ENCODE measurements at places on chromosomes 2 and 18.

- no peak for DNase-seq
Observed at GRCh38 chr2:217820904-217821303, 181.9 kb downstream of the TNS1 start.

DNA sequence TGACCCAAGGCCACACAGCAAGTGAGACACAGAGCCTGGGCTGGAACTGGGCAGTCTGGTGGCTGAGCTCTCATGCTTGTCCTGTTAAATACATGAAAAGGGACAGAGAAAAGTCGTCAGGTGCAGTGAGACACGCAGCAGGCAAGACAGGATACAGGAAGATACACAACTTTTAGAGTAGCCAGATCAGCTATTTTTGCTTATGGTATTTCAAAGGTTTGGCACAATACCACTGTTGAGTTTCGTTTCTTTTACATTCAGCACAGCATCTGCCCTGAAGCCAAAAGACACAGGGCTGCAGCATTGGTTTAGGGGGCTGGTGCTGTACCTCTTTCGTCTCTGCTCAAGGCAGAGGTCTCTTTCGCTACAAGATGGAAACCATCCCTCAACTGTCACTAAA is 14.0 kb downstream of the FHL2 start:
- no peak for DNase-seq

DNA sequence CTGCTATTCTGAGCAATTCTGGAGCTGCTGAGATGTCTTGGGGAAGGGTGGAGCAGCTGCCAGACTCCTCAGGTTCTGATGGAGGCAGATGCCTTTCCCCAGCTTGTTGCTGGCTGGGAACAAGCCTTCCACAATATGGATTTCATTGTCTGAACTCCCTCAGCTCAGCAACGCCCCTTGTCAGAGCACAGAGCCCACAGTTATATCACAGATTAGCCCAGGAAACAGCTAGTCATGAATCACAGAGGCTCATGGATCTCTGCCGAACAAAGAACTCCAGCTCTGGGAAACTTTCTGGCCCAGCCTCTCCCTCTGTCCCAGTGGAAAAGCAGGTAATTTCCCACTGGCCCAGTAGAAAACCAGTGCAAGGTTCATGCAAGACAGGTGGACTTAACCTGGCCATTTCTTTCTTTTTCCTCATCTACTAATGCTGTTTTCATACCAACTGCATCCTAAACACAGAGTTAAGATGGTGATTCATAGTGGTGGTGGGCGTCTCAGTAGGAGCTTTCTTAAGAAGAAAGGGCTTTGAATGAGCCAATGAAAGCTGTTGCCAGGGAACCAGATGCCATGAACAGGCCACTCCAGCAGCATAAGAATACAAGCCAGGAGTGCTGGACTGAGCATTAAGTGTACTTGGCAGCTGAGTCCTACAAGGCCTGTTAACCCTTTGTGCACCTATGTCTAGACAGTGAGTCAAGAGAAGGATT is 8.7 kb upstream of the KIAA2012 start:
- no peak for DNase-seq

GRCh38 chr2:32611366-32611765 is 16.5 kb upstream of the TTC27 start:
- DNase-seq = no peak

GRCh38 chr2:150909613-150910012 is 352.1 kb downstream of the RBM43 start:
- DNase-seq = no peak

GRCh38 chr2:222134654-222135053 is 164.1 kb downstream of the PAX3 start:
- no peak for DNase-seq

DNA sequence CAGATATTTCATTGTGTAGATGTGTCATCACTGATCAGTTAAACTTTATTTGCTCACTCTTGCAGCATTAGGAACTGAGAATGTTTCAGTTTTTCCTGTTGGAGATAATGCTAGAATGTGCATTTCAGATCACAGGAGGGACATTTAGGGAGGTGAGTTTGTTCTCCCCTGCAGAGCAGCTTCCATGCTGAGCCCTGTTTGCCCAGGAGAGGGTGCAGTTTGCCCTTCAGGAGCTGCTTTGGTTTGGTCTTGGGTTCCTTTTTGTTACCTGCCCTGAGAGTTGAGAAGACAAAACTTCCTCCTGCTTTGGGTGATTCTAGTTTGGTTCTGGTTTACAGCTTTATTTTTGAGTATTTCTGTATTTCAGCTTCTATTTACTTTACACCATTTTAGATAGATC is 49.9 kb downstream of the DGKD start:
- no peak for DNase-seq

GRCh38 chr2:15672961-15673918 is 81.6 kb downstream of the DDX1 start:
- no peak for DNase-seq

DNA sequence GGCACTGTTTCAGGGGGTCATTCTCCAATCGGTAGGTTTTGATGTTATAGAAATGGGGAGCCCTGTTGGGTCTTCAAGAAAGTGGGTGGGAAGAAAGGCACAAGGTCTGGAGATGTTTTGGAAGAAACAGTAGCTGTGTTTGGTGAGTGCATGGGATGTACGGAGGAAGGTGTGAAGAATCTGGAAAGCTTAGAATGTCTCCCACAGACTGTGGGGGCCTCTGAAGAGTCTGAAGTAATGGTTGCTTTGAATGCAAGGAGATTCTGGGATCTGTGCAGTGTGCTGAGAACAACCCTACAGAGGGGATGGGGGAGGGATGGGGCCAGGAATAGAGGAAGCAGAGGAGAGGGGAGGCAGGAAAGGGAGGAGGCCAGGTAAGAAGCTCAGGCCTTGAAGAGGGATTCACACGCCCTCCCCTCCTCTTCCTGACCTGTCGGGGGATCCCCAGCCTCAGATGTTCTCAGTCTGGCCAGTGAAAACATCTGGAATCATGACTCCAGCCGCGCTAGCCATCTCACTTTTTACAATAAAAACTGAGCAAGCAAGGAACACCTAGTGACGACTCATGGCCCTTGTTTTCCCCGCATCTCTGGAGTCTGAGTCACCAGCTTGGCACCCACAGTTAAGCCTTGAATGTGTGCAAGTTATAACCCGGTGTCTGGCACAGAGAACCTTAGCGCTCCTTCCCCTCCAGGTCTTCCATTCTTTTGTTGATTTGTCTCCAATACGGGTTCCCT is 74.2 kb downstream of the SH3BP4 start:
- no peak for DNase-seq

DNA sequence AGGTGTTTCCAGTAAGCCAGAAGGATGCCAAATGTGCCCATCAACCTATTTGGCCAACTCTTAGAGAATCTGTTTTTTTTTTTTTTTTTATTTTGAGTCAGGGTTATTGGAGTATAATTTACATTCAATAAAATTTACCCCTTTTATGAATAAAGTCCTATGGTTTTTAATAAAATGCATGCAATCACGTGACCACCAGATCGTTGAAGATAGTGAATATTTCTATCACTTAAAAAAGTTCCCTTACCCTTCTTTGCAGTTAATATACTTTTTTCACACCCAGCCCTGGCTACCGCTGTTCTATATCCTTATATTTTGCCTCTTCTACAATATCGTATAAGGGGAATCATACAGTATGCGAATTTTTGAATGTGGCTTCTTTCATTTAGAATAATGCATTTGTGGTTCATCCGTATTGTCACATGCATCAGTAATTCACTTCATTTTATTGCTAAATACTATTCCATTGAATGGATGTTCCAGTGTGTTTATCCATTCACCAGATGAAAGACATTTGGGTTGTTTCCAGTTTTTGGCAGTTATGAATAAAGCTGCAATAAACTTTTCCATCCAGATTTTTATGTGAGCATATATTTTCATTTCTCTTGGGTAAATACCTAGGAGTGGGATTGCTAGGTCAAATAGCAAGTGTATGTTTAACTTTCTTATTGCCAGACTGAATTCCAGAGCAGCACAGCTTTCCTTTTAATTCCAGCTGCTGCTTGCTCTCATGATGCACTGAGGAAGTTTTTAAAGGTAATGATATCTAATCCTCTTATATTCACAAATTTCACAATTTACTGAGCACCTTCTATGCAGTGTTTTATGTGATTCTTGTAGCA is 156.3 kb upstream of the NT5C1B start:
- no peak for DNase-seq

- no peak for DNase-seq
Observed at GRCh38 chr2:27324720-27325119, 1.8 kb upstream of the MPV17 start.

DNA sequence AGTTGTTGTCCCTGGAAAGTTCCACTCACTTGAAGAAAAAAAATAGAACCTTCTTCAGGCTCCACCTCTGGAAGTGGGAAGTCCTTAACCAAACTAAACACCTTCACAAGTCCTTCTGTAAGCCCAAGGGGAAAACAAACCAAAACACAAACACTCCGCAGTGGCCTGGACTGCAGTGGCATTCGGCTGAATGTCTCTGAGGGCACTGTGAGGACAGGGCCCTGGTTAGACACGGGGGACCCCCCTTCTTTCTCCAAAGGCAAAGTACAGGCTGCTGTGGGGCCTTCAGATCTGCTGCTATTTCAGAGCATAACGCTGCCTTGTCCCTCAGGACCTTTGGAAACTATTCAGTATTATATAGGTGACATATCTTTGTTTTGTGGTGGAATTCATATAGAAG is 28.1 kb downstream of the FOSL2 start:
- DNase-seq = no peak

DNA sequence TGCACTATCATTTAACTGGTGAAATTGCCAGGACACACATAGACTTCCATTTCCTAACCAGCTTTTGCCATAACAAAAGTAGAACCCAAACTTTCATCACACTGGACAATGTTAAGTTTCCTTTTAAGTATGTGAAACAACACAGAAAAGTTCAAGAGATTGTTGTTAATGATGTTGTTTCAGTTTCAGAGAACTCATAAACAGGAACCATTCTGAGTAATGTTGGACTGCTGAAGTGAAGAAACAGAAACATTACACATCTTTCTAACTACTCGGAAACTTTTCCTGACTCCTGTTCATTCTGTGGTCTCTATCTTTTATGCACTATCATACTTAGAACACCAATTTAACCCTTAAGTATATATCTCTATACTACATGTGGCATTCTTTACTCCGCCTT is 179.2 kb downstream of the RIT2 start:
- DNase-seq = no peak

GRCh38 chr2:37117566-37117965 is 33.2 kb downstream of the GPATCH11 start:
- no peak for DNase-seq

GRCh38 chr2:7014174-7014640 is 97.0 kb downstream of the RNF144A start:
- no peak for DNase-seq

All from stimulated activated CD8-positive, alpha-beta memory T cell treated with anti-CD3 and anti-CD28 coated beads, Interleukin-4, amount 100 ng/mL, for 4 hours (primary cell).